ENCODE measurements at places on chromosomes 1 and 21.

GRCh38 chr1:11176081-11176706 lies 13.0 kb upstream of the ANGPTL7 start:
- DNase-seq, result no peak

GRCh38 chr1:151773702-151774101 lies 10.4 kb upstream of the MRPL9 start:
- DNase-seq, result no peak

DNA sequence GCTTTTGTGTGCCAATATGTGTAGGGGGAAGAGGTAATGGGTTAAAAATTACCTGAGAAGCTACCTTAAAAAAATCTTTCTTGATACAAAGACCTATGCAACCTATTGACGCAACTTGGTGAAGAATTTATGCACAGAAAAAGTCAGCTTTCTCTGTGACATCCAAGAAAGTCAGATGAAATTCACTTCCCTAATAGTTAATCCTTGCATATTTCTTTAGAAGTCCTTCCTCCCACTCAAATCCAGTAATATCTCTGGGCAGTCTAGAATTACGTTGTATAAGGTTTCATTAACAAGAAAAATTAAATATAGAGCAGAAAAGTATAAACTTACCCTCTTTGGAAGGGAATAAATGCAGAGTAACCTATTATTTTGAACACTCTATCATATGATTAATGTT lies 2.9 kb downstream of the UBAP2L start:
- no peak for DNase-seq

GRCh38 chr1:227191607-227192006 lies 126.7 kb downstream of the CDC42BPA start:
- no peak for DNase-seq

DNA sequence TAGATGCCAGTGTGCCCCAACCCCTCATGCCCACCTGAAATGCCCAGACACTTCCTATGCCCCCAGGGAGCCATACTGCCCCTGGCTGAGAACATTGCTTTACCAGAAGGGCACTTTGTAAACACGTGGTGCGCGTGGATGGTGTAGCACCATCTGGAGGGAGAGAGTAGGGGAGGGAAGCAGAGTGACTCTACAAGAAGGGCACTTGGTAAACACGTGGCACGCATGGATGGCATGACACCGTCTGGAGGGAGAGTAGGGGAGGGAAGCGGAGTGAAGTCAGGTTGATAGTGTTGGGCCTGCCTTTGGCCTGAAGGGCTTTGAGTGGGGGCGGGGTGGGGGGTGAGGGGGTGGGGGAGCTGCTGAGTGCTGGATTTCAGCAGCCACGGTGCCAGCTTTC lies 324.0 kb upstream of the VAMP3 start:
- no peak for DNase-seq

GRCh38 chr1:56077206-56077605 lies 502.2 kb downstream of the PLPP3 start:
- DNase-seq, result no peak

DNA sequence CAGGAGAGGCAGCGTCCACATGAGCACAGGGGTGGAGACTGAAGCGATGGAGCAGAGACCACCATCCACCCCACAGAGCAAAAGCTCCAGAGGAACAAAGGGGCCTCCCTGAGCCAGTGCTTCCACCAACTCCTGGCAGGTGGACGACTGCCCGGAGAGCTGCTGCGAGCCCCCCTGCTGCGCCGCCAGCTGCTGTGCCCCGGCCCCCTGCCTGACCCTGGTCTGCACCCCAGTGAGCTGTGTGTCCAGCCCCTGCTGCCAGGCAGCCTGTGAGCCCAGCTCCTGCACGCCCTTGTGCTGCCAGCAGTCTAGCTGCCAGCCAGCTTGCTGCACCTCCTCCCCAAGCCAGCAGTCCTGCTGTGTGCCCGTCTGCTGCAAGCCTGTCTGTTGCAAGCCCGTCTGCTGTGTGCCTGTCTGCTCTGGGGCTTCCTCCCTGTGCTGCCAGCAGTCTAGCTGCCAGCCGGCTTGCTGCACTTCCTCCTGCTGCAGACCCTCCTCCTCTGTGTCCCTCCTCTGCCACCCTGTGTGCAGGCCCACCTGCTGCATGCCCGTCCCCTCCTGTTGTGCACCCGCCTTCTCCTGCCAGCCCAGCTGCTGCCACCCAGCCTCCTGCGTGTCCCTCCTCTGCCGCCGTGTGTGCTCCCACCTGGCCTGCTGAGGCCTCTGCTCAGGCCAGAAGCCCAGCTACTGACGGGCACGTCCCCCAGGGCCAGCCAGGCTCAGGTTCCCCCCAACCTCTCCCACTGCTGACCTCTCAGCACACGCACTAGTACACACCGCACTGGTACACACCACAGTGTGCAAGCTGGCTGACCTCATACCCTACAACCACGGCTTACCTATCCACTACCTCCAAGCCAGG lies 5.4 kb downstream of the KRTAP10-12 start:
- DNase-seq, result no peak

DNA sequence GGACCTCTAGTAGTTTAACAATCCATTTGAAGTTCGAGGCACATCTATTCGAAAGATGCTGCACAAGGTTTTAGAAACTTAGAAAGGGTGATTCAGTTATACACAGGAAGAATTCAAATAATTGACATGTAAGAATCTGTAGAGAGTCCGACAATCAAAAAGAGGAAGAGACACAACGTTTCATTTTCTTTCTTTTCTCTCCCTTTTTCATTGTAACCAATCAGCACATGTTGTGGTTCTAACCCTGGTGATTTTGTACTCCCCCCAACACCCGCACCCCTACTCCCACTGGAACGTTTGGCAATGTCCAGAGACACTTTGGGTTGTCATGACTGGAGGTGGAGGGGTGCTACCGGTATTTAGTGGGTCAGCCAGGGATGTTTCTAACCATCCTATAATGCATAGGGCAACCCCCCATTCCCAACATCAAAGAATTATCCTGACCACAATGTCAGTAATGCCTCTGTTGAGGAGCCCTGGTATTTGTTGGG lies 4.9 kb downstream of the TGFB2 start:
- DNase-seq, result no peak

DNA sequence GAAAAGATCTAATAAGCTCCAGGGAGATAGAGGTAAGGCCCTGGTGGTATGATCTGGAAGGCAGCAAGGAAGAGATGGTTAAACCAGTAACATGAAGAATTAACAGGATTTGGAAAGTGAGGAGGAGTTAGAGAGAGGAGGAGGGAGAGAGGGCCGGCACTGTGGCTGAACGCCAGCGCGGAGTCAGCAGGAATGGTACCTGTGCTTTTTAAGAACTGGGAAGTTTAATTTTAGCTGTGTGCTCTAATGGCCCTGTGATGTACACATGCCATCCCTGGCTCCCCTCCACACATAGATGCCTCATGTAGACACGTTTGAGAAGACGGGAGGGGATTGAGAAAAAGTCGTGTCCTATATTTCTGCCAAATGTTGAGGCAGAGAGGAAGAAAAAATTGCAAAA lies 13.8 kb upstream of the AVPR1B start:
- DNase-seq, result no peak

DNA sequence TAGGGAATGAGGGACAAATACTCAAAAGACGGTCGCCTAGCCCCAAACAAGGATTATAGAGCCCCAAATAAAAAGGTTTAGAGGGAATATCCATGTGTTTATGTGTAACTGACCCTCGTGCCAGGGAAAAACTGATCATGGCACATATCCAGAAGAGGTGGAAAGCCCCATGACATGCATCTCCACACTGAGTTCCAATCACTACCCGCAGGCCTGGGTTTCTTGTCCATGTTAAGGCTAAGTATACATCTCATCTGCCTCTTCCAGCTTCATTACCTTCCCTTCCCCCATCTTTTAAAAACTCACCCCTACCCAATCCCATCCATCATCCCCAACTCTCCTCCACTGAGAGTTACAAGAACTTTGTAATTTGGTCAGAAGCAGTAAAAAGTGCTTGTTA lies 15.2 kb downstream of the GADD45A start:
- DNase-seq, result no peak

DNA sequence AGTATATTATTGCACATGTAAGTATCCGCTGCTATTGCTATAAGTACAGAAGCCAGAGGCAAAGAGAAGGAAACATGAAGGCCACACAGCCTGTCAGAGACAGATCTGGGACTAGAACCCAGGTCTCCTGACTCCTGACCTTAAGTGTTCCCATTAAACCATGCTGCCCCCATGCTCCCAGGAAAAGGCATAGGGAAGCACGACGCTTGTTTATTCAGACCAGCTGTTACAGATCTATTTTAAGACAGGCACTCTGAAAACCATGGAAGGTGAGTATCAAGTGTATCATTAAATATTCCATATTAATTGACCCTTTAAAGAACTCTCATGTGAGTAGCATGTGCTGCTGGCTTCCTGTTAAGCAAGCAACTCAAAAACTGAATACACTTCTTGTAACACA lies 11.4 kb downstream of the VAV3 start:
- DNase-seq, result no peak

All from stimulated activated CD4-positive, alpha-beta T cell treated with anti-CD3 and anti-CD28 coated beads, TNF-alpha, amount 100 ng/mL, for 48 hours (primary cell).